GM13977 (cell line): ENCODE measurements at places on chromosomes 12 and 14.

DNA sequence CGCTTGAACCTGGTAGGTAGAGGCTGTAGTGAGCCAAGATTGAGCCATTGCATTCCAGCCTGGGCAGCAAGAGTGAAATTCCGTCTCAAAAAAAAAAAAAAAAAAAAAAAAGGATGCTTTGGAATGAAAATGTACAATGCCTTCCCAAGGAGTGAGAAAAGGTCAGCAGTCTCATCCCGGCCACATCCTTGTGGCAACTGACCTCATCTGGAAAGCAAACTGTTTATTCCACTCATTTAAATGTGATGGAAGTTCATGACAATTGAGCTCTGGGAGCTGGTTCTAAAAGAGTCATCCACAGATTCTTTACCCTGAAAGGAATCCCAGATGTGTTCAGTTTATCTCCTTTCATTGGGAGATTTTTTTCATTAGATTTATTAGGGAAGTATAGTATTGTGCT, 19.4 kb upstream of the LIMA1 start:
- no peak for DNase-seq

DNA sequence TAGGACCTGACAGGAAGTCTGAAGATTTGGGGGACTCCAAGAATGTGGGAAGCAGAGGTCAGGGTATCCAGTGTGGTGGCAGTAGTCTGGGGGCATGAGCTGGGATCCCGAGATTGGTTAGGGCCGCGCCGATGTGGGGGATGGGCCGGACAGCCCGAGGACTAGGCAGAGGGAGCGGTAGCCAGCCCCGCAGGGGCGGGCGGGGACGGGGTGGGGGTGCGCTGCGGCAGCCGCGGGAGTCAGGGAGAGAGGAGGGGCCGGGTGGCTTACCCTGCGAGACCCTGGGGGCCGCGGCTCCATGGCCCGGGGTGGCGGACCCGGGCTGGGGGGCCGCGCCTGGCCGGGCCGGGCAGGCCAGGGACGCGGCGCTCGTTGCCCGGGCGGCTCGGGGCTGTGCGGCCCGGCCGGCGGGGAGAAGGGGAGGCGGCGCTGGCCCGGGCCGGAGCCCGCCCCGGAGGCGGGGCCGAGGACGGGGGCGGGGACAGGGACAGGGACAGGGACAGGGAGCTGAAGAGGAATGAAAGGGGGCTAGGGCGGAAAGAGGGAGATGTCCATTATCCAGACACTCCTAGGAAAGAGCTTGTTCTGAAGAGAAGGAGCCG, 5.6 kb downstream of the ZNF385A start:
- DNase-seq: no peak

- DNase-seq: no peak
Measured at GRCh38 chr12:71312768-71313403, 126.7 kb upstream of the LGR5 start.

GRCh38 chr12:103548622-103549601, 38.2 kb upstream of the STAB2 start:
- DNase-seq: peak; percentile 43

GRCh38 chr14:71203306-71203705, 296.0 kb downstream of the PCNX1 start:
- no peak for DNase-seq

DNA sequence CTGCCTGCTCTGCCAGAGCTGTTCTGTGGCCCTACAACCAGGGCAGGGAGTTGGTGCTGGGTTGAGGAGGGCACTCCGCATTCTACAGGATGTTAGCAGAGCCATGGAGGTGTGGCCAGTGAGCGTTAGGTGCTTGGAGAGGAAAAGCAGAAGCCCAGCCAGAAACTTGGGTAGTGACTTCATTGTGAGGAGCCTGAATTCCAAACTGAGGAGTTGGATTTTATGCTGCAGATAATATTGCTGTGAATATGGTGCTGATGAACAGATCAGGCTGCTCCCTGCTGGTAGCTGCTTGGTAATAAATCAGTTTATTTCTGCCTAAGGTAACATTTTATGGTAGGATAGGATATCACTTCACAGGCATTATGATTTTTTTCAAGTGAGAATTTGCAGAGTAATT, 7.1 kb upstream of the CCDC175 start:
- DNase-seq: no peak

GRCh38 chr14:101687756-101688546, 73.6 kb upstream of the PPP2R5C start:
- peak; percentile 6 for DNase-seq

GRCh38 chr14:61703342-61704129, 8.2 kb downstream of the HIF1A start:
- DNase-seq: peak; percentile 16

GRCh38 chr12:3416670-3417069, 74.3 kb upstream of the PRMT8 start:
- no peak for DNase-seq

DNA sequence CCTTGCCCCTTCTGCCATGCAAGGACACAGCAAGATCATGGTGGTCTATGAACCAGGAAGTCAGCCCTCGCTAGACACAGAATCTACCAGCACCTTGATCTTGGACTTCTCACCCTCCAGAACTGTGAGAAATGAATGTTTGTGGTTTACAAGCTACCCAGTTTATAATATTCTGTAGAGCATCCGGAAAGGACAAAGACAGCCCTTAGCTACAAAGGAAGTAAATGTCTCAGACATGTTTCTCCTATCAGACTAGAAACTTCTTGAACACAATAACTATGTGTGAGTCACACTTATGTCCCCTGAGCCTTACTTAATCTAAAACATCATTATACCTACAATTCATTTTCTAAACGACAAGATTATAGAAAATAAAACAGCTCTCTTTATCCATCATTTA, 176.7 kb downstream of the KLHL28 start:
- no peak for DNase-seq

DNA sequence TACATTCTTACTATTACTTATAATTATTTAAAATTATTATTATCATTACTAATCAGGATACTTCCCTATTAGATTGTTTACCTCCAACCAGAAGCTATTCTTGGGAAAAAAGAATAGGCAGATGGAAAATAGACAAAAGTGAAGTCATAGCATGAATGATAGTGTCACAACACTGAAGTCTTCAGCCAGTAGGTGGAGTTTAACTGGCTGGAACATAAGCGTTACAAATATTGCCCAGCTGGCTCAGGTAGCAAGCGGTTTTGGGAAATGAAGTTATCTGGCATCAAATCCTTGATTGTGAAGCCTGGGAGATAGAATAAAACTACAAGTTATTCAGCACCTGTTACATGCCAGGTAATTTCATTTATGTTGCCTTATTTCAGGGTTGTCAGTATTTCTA, 762.9 kb downstream of the C12orf50 start:
- no peak for DNase-seq

GRCh38 chr14:50064993-50065392, 51.4 kb downstream of the VCPKMT start:
- DNase-seq: peak; percentile 81

DNA sequence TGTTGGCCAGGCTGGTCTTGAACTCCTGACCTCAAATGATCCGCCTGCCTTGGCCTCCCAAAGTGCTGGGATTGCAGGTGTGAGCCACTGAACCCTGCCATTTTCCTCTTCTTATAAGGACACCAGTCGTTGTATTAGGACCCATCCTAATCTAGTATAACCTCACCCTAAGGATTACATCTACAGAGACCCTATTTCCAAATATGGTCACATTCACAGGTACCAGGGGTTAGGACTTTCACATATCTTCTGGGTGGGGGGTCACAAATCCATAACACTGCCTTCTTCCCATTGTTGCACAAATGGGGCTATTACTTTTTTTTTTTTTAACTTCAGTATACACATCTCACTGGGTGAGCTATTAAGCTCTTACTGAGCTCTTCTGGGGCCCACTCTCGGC, 38.6 kb downstream of the ARF6 start:
- no peak for DNase-seq

GRCh38 chr14:59301354-59301753, 112.9 kb downstream of the DAAM1 start:
- DNase-seq: peak; percentile 17

DNA sequence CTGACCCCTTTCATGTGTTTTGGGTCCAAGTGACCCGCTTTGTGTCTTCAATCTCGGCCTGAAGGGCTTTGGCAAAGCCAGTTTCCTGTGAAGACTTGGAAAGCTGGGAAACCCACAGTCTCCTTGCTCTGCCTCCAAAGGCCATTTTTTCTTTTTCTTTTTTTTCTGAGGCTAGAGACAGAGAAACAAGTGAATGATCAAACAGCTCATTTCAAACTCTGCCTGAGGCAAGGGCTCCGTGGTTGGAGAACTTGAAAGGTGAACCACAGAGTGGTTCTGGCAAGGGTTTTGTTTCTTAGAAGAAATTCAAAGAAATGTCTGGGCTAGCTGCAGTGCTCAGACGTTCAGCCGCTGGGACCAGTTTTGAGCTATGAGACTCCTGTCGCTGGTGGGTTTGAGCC, 62.7 kb downstream of the ERH start:
- no peak for DNase-seq

DNA sequence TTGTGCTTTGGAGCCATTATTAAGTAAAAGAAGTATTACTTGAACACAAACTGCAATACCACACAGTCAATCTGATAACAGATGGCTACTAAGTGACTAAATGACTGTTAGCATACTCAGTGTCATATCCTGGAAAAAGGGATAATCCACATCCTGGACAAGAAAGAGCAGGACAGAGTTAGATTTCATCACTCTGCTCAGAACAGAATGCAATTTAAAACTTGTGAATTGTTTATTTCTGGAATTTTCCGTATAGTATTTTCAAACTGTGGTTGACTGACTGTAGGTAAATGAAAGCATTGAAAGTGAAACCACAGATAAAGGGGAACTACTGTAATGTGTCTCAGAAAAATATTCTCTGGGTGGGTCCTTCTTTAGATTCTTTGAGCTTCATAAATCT, 458.8 kb downstream of the TMEM117 start:
- DNase-seq: no peak

GRCh38 chr12:75717902-75718301, 206.5 kb upstream of the KRR1 start:
- DNase-seq: no peak
